ENCODE measurements at places on chromosomes 7 and 10. TPM values are rescaled to one million over a fixed set of nuclear protein-coding genes. Genes with fewer than 3 reads are reported as not detected.

Gene RADIL
- 0.22 TPM for total RNA-seq

Gene SLC13A1
- not detected for total RNA-seq

Gene NOS3
- 2.0 TPM for total RNA-seq

Gene PLAU
- 81.2 TPM for total RNA-seq

Gene OR6V1
- not detected for total RNA-seq

Gene ITGA8
- total RNA-seq: not detected

Measured in astrocyte (in vitro differentiated cells and primary cell).